ENCODE measurements at places on chromosomes 11 and 22.

DNA sequence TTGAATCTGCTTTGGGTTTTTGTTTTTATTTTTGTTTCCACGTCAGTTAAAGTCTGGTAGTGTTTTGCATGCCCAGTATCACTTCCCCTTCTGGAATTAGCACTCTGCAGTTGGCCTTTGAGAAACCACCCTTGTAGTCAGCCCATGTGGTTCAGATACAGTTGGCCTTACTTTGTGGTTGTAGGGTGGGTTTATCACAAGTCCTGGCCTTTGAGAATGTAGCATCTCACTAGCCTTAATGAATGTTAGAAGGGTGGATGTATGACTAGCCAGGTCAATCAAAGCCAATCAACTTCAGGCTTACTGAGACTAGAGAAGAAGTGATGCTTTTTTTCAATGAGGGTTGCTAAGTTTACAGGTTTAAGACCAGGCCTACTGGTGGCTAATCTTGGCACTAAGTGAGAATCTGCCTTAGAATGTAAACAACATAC is 19.8 kb downstream of the ARL14EP start:
- peak; percentile 85 for DNase-seq

GRCh38 chr11:57699813-57700212 is 12.2 kb downstream of the MED19 start:
- no peak for DNase-seq

DNA sequence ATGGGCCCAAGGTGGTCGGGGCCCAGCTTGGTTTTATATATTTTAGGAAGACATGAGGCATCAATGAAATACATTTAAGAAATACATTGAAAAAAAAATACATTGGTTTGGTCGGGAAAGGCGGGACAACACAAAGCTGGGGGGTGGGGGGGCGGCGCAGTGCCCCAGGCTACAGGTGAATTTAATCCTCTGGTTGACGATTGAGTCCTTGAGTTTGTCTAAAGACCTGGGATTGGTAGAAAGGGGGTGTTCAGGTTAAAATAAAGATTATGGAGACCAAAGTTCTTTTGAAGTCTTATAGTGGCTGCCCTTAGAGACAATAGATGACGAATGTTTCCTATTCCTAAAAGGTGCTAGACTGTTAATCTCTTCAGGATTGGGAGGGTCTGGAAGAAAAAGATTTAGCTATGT is 3.1 kb downstream of the IFITM1 start:
- DNase-seq = no peak

GRCh38 chr11:26931248-26931631 is 62.7 kb upstream of the FIBIN start:
- DNase-seq = no peak

- DNase-seq = peak; percentile 62
These were observed 60.5 kb downstream of the BCR start for GRCh38 chr22:23240639-23241389.

GRCh38 chr22:49460592-49461281 is 366.9 kb downstream of the BRD1 start:
- no peak for DNase-seq

DNA sequence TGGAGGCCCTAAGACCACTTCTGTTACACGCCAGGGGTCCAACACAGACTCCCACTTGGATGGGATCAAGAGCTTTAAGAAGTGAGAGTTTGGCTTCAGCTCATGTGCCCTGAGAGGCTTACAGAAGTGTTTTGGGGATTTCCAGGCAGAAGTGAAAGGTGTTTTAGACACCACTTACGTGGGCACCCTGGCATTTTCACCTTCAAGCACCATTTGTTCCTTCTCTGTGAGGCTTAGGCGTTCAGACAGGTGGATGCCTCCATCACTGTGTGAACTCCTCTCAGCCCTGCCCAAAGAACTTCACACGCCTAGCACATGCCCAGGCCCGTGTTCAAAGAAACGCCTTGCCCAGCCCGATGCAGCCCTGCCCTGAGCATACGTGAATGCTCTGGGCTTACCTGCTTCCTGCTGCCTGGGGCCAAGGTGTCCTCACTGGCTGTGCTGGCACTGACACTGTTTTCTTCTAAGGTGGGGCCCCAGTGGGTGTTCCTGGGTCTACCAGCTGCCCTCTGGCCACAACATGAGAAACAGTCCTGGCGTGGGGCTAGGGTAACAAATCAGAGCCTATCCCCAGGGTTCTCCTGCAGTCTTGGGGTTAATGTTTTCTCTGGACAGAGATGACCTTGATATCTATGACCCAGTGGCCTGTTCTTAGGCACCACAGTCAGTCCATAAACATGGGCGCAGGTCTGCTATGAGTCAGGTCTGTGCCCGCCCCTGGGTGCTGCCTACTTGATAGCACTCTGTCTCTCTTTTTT is 34.0 kb downstream of the AMPD3 start:
- DNase-seq = no peak

Measured in suppressor macrophage treated with lipopolysaccharide for 1 hour (primary cell).